Activated CD4-positive, alpha-beta T cell treated with anti-CD3 and anti-CD28 coated beads for 1 hour (primary cell): ENCODE measurements at places on chromosomes 7 and 10.

DNA sequence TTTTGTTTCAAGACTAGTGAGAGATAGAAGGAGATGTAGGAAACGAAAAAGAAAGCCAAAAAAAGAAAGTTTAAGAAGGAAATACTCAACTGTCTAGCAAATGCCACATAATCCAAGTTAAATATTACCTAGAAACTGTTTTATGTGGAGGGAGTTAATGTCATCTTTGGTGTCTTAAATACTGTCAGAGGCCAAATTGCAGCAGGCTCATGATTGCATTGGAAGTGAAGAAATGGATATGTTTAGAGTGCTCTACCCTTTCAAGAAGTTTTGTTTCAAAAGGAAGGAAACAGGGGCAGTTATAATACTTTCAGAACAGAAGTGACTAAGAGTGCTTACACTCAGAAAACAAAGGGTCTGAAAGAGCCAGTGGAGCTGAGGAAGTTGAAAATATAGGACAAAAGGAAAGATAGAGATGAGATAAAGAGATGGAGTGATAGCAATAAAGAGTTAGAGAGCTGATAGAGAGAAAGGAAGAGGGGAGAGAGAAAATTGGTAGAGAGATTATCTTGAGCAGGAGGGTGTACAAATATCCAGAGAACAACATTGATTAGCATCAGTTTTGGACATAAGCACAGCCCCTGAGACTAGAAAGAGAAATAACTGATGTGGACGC lies 28.0 kb upstream of the GNAI1 start:
- DNase-seq: no peak

DNA sequence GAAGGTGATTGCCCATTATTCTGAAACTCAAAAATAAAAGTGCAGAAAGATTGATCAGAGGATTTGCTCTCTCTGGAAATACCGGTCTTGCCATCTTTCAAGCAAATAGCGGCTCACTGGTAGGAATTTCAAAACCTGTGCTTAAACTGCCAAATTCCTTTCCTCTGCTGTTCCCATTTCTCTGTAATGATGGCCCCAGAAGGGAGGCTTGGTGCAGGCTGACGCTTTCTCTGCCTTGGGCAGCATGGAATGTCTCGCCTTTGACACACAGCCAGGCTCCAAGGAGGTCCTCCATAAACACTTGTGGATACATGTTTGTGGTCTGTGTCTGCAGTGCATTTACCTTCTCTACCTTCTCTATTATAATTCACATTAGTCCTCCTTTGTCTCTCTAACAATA lies 146.8 kb downstream of the HIBADH start:
- no peak for DNase-seq

GRCh38 chr7:5423976-5424748 lies 528 bp upstream of the TNRC18 start:
- DNase-seq: no peak

DNA sequence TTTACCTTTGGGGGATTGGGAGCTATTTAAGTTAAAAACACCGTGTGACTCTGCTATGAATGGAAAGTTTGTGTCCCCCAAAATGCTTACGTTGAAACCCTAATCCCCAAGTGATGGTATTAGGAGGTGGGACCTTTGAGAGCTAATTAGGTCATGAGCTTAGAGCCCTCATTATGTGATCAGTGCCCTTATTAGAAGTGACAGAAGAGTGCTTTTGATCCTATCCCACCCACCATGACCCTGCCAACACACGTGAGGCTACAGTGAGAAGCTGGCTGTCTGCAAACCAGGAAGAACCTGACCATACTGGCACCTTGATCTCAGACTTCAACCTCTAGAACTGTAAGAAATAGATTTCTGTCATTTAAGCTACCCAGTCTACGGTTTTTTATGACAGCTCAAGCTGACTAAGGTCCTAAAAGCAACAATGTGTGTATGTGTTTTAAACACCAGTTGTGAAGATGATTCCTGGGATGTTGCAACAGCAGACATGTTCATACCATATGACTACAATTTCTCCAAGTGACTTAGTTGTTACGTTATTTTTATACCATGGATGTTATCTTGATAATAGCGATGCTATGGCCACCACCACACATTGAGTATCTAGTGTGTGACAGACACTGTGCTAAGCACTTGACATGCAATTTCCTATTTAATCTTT lies 124.4 kb downstream of the PIP4K2A start:
- no peak for DNase-seq

- DNase-seq: no peak
These were observed 125.7 kb downstream of the CD36 start for GRCh38 chr7:80764132-80764531.

DNA sequence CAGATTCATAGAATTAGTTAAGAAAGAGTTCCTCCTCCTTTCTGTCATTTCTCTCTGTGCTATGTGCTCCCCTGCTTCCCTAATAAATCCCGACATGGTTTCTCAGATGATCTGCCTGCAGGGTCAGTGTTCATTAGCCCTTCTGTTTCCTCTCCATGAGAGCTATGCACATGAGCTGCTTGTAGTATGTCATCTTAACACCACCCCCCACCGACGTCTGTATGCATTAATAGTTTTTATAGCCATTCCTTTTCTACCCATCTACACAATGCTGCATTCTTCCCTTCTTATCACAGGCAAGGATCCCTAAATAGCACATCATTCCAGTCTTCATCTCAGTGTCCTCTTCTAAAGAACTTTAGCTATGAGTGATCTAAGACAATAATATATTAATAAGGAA lies 809.1 kb downstream of the ANKRD7 start:
- DNase-seq: no peak

DNA sequence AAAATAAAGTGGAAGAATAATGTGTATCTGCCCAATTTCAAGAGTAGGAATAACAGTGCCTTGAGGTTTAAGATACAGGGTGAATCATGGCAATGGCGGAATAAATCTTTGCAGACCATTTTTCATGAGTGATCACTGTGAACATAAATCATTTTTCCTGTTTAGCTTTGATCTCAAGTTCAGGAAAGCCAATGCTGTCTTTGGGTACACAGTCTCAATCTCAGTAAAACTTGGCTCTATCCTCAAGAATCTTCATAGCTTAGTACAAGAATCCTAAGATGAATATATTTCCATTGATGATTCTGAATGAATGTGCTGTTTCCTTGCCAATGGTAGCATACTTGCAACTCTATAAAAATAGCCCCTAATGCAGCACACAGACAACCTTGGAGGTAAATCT lies 6.8 kb downstream of the NAMPT start:
- no peak for DNase-seq

GRCh38 chr10:132958883-132959558 lies 16.7 kb upstream of the CFAP46 start:
- DNase-seq: no peak

DNA sequence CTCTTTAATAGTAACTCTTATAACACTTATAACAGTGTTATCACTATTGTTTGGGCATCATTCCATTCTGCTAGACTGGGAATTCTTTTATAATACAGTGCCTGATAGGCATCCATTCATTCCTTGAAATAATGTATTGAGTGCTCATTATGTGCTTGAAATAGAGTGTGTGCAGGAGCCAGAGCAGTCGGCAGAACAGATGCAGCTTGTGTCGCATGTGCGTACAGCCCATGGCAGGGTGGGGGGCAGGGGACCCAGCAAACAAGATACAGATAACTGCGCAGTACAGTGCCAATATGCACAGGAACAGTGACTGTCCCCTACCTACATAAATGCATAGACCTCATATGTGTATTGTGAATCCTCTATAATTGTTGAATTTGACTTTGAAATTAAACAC lies 99.3 kb downstream of the KAT6B start:
- DNase-seq: no peak

- DNase-seq: no peak
These were observed 17.1 kb downstream of the SLC26A3 start for GRCh38 chr7:107785926-107786325.

- no peak for DNase-seq
These were observed 438.1 kb upstream of the NRP1 start for GRCh38 chr10:33772370-33773252.

DNA sequence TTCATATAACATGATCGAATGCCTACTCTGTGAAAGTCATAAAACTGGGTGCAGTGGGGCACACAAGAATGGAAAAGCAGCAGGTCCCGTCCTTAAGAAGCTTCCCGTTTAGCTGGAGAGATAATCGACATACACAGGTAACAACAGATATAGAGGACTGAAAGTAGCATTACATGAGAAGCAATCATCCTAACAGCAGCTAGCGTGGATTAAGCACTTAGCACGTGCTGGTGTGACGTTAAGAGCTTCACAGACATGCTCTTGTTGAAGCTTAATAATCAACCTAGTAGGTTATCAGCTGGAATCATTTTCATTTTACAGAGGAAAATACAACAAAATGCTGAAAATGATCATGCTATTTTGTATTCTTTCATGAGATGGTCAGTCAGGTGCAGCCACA lies 184.8 kb downstream of the GPAM start:
- no peak for DNase-seq

DNA sequence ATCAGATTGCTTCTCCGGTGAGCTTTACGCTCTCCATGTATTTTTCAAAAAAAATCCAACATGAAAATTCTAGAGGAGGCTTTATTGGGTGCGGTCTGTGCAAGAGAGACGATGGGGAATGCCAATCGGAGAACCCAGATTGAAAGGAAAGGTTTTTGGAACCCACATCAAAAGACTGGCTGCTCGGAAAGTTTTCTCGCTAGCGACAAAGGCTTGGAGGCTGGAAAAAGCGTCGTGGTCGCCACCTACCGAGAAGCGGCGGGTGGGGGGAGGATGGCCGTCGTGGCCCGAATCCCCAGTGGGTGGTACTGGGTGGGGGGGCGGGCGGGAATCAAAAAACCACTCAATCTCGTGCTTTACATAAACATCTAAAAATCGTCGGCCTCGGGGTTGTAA lies 1.1 kb upstream of the GTF2I start:
- peak; percentile 55 for DNase-seq

GRCh38 chr7:39951226-39952194 lies 1.5 kb downstream of the CDK13 start:
- peak; percentile 57 for DNase-seq

DNA sequence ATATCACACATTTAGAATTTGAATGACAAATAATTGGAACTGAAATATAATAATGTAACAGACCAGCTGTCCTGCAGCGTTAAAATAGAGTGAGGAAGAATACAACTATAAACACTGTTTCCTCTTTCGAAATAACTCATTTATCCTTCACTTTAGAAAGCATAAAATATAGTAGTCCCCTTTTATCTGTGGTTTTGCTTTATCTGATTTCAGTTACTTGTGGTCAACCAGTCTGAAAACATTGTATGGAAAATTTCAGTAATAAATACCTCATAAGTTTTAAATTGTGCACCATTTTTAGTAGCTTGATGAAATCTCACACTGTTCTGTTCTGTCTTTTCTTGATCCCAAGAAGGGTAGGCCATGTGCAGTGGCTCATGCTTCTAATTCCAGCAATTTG lies 31.7 kb downstream of the POLR1F start:
- DNase-seq: no peak

DNA sequence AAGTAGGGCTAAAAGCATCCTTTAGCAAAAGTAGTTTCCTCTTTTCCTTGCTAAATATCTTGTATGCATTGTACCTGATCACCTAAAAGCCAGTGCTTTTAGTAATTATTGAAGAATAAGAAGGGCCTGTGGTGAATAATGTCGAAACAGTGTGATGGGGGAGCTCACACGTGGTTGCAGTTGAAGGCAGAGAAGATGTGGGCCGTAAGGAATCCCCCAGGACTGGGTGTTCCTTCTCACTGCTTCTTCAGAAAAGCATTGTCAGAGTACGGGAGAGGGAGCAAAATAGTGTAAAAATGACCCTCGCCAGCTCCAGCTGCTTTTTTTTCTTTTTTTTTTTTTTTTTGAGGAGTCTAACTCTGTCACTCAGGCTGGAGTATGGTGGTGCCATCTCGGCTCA lies 201.1 kb downstream of the NSUN6 start:
- no peak for DNase-seq

- DNase-seq: no peak
These were observed 10.5 kb downstream of the YME1L1 start for GRCh38 chr10:27143686-27144085.

GRCh38 chr7:34044734-34045353 lies 139.5 kb downstream of the BMPER start:
- no peak for DNase-seq

DNA sequence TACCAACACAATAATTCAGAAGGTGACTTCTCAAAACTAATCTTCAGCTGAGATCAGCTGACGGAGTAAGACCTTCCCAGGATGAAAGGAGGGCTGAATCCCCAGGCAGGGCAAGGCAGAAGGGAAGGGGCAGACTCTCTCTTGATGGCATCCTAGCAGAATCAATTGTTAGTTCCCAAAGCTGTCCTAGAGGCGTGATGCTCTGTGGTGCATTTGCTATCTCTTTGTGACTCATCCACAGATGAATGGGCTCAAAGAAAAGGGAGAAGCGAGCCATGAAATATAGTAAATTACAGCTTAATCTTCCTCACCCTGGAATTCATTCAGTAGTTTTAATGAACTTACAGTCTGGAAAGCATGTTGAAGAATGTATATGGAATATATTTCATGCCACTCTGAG lies 37.2 kb downstream of the PDE1C start:
- DNase-seq: no peak

- no peak for DNase-seq
These were observed 329.8 kb downstream of the PLXDC2 start for GRCh38 chr10:20146004-20146403.

DNA sequence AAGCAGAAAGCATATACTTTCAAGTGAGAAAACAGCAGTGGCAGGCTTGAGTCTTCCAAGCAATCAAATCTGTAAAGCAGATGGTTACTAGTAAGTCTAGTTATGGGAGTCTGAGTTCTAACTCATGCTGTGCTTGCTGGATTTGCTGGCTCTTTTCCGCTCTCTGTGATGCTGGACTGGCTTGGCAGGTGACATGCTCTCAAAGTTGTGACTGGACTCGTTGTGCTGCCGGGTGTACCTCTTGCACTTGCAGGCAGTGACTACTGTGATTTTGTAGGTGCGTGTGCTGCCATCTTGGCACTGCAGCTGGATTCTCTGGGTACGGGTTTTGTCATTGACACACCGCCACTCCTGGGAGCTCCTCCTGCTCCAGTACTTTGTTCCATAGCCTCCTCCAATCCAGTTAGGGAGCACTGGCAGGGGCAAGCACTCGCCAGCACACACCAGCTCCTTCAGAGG lies 3.1 kb downstream of the SOSTDC1 start:
- DNase-seq: no peak

GRCh38 chr7:27999829-28000228 lies 180.8 kb downstream of the JAZF1 start:
- no peak for DNase-seq

DNA sequence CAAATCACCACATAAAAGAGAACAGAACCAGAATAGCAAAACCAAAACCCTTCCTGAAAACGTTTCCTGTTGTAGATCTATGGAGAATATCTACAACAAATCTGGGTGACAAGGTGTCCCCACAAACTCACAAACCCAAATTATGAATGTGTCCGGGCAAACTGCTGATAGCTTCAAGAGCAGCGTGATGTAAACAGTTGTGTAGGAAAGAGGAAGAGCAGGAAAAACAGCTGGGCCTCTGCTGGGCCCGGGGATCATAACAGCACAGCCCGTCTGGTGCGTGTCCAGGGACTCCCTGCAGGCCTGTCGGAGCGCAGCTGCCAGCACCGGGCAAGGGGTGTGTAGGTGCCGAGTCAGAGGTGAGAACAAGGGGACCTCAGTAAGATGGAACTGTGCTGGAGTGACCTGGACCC lies 53.7 kb downstream of the KCNH2 start:
- DNase-seq: no peak
